Activated CD4-positive, alpha-beta T cell treated with anti-CD3 and anti-CD28 coated beads for 36 hours (primary cell): ENCODE measurements at places on chromosomes 1 and 21. TPM values are rescaled to one million over a fixed set of nuclear protein-coding genes. Genes with fewer than 3 reads are reported as not detected.

GRCh38 chr1:213250041-213250440, 199.0 kb downstream of the RPS6KC1 start:
- H3K36me3 ChIP-seq, result no peaks in the 10 kb centered on the region
- no peak for DNase-seq
- H3K4me1 ChIP-seq, result no peaks in the 10 kb centered on the region
- H3K4me3 ChIP-seq, result no peak overlapping the region

- H3K27me3 ChIP-seq, result no peaks in the 10 kb centered on the region
- peaks cover 42% of the 10 kb centered on the region for H3K36me3 ChIP-seq
- peak; percentile 70 for DNase-seq
- H3K4me3 ChIP-seq, result peak overlapping the region; percentile 88
- H3K4me1 ChIP-seq, result peaks cover 42% of the 10 kb centered on the region
- H3K27ac ChIP-seq, result peak overlapping the region; percentile 92
Observed at GRCh38 chr1:112674986-112675727, 698 bp downstream of the MOV10 start.

GRCh38 chr1:24125456-24125855, 13.5 kb upstream of the MYOM3 start:
- H3K27ac ChIP-seq, result no peak overlapping the region
- H3K4me3 ChIP-seq, result no peak overlapping the region
- no peaks in the 10 kb centered on the region for H3K36me3 ChIP-seq
- peaks cover 2% of the 10 kb centered on the region for H3K27me3 ChIP-seq
- peaks cover 2% of the 10 kb centered on the region for H3K4me1 ChIP-seq

DNA sequence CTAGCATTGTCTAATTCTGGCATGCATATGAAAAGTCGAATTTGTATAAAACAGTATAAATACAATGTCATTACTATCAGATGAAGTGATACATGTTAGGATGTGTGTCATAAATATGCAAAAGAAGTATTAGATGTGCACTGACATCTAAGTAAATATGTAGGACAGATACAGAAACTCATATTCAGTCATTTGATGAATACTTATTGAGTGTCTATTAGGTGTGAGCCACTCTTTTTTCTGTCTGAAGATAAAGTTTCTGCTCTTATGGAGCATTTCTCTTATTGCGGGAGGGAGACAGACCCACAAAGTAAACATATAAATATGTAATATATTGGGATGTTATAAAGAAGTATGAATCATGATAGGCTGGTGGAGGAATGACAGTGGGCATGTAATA, 426.6 kb upstream of the B3GALT2 start:
- no peak for DNase-seq
- H3K4me1 ChIP-seq, result peaks cover 11% of the 10 kb centered on the region
- H3K4me3 ChIP-seq, result no peak overlapping the region
- no peak overlapping the region for H3K27ac ChIP-seq
- H3K27me3 ChIP-seq, result no peaks in the 10 kb centered on the region
- no peaks in the 10 kb centered on the region for H3K36me3 ChIP-seq

DNA sequence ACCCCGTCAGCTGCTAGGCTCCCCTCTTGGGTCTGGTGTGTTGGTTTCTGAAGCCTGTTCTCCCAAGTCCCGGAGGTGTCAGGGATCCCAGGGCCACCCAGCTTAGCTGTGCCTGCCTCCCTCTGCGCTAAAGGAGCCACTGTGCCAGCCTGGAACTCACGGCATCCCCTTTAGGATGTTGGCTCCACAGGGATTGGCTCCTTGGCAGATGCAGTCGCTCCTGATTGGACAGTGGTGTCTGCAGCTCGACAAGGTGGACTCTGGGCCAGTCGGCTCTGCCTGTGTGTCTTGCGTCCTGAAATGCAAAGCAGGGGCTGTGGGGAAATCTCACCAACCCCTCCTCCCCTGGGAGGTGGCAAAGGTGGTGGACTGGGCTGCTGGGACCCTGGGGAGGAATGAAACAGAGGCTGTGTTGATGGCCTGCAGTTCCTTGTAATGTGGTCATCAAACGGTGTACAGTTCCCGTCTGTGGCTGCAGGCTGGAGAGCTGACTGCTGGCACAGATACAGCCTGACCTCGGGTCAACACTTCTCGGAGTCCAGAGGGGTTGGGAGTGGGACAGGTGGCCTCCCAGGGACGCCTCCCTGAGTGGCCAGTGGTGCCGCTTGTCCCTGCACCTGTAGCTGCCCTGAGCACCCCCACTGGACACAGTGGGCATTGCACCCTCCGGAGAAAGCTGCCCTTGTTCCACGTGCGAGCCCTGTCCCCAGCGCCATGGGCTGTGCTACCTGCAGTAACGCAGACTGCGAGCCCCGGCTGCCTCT, 11.5 kb upstream of the KCNAB2 start:
- no peak overlapping the region for H3K4me3 ChIP-seq
- no peak overlapping the region for H3K27ac ChIP-seq
- DNase-seq, result peak; percentile 53

The GJB4 gene
- total RNA-seq, result not detected

GRCh38 chr1:72693376-72693775, 411.0 kb upstream of the NEGR1 start:
- H3K4me3 ChIP-seq, result no peak overlapping the region
- H3K36me3 ChIP-seq, result no peaks in the 10 kb centered on the region
- no peak for DNase-seq
- H3K27ac ChIP-seq, result no peak overlapping the region
- H3K4me1 ChIP-seq, result no peaks in the 10 kb centered on the region
- H3K27me3 ChIP-seq, result no peaks in the 10 kb centered on the region
